NCI-H2171 (cell line): ENCODE measurements at places on chromosomes 1 and 21.

DNA sequence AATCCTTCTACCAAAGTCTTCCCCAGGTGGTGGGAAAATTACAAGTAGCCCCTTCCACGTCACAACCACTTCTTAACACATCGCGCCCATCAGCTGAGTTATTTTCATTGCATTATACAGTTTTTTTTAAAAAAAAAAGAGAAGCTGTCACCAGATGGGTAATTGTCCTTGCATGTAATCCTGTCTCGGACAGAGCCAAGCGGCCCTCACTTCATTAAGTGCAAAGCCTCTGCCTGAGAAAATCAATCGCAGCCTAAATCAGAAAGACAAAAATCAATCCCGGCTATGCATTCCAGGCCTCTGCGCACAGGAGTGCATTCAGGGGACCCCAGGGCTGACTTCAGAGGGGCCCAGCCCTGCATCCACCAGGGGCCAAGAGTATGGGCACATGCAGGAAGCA is 538.9 kb downstream of the NPHP4 start:
- DNase-seq = no peak

DNA sequence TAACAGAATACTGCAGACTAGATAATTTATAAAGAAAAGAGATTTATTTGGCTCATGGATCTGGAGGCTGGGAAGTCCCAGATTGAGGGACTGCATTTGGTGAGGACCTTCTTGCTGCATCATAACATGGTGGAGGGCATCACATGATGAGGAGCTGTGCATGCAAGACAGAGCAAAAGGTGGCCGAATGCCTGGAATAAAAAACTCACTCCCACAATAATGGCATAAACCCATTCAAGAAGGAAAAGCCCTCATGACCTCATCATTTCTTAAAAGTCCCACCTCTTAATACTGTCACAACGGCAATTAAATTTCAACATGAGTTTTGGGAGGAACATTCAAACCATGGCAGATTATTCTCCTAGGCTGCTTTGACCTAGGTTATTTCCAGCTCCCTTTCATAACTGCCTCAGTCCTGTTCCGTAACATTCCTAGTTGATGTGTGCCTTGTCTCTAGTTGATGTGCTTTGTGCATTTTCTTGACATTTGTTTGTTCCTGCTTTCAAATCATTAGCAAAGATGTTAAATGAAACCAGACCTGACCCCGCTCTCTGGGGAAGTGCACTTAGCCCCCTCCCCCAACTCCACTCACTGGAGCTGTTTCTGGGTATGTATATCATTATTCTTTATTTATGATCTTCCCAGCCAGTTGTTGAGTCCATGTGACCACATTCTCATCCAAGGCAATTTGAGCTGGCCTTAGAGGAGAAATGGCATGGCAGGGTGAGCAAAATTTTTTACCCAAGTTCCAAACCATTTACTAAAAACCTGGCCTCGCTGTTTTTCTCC is 148.5 kb downstream of the GDAP2 start:
- peak; percentile 62 for DNase-seq

- DNase-seq = no peak
Measured at GRCh38 chr1:174740249-174740968, 259.3 kb upstream of the CACYBP start.

GRCh38 chr1:223737342-223737741 is 25.0 kb downstream of the CAPN2 start:
- DNase-seq = no peak

- no peak for DNase-seq
Measured at GRCh38 chr1:3192361-3192760, 123.4 kb downstream of the PRDM16 start.
